CD8-positive, alpha-beta memory T cell (primary cell): ENCODE measurements at places on chromosomes 3 and 15.

DNA sequence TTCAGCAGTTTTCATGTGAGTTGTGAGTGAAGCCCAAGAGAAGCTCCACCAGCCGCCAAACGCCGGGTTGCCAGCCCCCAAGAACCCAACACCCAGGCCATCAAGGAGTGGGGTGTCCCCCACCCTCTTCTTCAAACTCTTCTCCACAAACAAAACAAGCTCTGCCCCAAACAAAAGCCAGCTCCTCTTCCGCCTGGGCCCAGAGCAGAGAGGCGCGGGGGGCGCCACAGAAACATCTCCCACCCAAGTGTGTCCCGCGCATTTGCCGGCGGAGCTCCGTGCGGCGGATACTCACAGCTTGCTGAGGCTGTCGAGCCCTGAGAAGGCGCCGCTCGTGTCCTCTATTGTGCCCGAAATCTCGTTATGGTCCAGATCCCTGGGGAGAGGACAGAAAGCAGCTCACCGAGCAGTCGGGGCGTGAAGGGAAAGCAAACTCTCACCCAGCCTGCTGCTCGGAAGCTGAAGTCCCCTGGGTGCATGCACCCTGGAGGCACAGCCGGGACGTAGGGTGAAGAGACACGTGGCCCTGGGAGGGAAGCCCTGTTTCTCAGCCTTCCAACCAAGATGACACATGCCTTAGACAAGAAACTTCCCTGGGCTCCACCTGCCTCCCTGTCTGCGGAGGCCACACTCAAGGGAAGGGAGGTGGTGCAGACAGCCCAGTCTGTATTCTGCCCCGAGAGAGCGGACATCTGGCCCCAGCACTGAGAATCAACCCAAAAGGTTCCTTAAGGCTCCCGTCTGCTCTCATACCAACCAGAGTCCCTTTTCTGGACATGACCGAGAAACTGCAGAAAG, 95.7 kb downstream of the LRIG1 start:
- DNase-seq = no peak

GRCh38 chr3:133695560-133696171, 33.9 kb upstream of the TOPBP1 start:
- no peak for DNase-seq

DNA sequence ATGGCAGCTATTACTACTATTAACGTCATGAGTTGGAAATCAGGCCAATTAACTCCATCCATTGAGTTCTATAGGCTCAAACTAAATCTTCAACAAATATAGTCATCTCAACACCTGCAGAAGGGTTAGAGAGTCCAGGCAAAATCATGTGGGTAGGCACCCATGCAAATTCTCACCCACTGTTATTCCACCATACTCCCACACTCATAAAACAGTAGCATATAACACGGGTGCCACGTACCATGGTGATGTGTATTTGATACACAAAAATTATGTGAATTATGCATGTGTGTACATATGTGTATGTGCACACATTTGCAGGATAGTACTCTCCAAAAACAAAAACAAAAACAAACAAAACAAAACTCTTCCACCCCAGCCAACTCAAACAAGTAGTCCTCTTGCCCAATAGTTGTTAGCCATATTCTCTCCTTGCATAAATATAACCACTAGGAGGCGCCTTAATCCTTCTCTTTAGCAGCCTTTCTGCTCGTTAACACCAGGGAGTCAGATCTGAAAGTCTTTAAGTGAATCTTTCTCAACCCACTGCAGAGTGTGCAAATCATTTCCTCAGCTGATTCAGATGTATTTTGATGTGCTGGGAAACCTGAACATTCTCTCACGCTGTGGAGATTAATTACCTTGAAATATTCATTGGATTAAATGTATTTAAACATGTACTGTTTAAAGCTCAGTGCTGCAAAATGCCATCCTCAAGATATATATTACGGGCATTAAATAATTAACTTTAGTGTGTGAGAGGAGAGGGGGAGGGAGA, 38.0 kb upstream of the COPB2 start:
- DNase-seq = peak; percentile 32

DNA sequence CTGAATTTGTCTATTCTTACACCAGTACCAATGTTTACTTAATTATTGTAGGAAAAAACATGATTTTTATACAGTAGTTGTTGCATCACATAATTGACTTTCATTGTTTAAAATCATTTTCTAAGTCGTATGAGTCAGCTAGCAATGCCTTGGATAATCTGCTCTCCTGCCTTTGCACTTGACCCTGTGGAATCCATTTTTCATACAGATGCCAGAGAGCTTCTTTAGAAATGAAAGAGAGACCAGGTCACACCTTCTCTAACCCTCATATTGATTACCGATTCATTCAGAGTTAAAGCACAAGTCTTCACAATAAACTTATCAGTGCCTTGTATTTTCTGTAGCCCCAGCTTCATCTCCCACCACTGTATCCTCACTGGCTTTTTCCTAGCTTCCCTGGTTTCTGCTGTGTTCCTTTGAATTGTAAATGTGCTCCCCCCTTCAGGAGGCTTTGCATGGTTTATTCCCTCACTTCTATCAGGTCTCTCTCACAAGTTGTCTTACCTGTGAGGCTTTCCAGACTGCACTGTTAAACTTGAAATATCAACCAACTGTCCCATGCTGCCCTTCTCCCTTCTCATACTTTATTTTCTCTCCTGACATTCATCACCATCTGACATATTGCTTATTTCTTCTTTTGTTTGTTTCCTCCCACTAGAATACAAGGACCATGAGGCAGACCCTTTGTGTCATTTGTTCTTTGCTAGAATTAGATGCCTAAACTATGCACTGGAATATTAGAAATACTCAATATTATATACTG, 662.0 kb upstream of the GBE1 start:
- no peak for DNase-seq

DNA sequence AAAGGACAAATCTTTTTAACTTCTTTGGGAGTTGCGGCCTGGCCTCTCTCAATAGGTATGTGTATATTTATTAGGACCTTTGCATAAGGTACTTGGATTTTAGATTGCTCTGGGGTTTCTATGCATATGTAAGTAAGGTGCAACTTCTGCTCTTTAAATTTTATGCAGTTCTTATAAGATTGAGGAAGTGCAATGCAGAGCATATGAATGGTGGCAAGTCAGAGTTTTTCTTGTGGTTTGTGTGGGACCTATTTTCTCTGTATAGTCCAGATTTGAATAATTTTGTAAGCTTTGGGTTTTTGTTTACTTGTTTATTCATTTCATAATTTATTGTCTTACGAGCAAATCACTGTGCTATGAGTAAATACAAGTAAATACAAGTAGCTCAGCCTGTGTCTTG, 101.5 kb downstream of the ATG7 start:
- DNase-seq = no peak

DNA sequence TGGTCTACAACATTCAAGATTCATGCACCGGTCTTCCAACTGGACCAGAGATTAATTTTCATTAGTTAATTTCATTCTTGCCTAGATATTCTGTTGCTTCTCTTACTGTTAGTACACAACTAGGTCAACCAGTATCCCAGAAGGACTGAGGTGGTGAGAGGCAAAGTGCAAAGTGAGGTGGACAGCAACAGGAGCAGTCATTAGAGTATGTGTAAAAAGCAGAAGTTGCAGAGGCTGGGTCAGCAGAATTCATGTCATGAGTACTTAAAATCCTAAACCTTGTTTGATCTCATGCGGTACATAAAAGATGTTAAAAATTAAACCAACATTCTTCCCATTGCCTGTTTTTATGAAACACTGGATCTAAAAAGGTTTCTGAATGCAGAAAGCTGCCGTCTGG, 46.7 kb downstream of the PARP14 start:
- DNase-seq = no peak

DNA sequence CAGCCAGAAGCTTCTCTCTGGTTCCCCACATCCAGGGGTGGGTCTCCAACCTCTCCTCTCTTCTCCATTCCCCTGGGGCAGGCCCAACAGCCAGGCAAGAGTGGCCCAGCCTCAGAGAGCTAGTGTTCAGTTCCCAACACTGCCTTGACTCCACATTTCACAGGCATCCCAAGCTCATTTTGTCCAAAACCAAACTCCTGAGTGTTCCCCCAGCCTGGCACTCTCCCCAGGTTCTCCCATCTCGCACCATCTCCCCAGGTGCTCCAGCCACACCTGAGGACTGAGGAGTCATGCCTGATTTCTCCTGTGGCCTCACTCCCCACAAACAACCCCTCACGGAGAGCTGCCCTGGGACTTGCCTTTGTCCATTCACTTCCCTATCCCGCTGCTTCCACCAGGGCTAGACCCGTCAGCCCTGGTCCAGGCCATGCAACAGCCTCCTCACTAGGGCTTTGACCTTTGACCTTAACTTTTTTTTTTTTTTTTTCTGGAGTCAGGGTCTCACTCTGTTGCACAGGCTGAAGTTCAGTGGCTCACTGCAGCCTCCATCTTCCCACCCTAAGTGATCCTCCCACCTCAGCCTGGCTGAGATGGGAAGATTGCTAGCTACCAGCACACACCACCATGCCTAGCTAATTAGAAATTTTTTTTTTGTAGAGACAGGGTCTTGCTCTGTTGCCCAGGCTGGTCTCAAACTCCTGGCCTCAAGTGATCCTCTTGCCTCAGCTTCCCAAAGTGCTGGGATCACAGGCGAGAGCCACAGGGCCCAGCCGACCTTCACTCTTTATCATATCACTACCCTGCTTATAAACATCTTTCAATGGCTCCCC, 3.9 kb upstream of the CSK start:
- DNase-seq = no peak

DNA sequence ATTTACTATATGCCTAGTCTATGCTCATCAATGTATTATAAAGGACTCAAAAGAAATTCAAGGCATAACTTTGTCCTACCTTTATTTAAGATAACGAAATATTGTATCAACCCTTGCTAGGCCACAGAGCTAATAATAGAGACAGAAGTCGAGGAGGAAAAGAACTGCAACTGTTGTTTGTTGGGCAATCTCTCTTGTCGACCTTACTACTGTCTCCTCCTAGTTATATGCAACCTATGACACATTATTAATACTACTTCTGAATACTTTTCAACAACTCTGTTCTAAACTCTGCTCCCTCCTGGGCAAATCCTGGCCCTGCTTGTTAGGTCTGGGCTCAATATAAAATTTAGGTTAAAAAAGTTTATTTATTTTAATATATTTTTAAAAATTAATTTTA, 24.6 kb downstream of the SPPL2A start:
- DNase-seq = no peak

GRCh38 chr3:32401126-32401525, 9.5 kb downstream of the CMTM7 start:
- DNase-seq = no peak

GRCh38 chr15:79023918-79024317, 66.7 kb downstream of the RASGRF1 start:
- DNase-seq = no peak

DNA sequence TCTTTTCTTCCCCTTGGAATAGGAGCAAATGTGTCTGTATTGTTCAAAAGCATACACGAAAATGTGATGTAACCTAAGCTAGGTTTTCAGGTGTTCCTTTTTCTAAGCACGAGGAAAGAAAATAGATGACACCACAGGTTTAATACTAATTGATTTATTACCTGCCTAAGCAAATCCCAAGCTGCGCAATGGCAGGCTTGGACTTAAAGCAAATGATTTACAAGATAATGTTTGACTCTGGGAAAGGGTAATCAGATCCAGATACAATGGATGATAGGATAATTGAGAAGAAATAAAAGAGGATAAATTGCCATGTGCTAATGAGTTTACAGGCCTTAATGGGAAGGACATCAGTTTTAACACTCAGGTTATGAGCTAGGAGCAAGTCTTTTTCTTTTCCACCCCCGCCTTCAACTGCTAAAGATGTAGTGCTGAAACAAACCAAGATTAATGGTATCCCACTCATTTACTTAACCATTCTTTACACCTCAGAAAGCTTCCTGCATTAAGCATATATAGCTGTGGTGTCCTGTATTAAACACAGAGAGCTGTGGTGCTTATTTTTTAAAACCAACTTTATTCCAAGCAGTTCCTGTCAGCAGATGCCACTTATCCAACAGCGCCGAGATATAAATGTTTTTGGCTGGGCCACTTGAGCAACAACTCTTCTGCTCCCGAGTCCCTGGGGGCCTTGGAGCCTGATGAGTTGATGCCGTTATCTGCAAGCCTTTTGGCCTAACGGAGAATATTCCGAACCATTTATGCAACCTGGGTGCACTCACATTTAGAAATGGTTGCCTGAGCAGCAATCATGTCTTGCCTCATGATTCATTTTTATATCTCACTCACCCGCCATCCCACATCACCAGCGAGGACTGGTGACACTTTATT, 205.5 kb downstream of the MECOM start:
- no peak for DNase-seq

DNA sequence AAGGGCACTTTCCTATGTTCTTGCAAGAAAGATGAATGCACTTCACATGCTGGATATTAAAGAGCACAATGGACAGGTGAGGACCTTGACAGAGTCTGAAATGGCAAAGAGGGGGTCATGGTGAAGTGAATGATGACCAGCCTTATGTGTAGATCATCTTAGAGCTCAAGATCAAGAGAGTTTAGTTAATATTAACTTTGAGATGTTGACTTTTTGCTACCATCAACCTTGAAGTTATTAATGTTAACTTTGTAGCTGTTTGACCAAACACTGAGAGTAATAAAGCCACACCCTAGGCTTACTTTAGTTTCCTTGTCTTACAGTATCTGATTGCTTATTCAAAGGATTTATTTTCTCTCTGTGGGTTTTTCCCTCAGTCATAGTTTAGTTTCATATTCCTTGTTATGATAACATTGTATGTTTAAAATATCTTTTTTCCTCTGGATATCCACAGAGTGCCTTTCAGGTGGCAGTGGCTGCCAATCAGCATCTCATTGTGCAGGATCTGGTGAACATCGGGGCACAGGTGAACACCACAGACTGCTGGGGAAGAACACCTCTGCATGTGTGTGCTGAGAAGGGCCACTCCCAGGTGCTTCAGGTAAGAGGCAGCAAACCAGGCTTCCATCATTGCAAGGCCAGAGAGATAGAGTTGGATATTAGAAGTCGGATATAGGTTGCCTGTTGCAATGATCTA, 5.4 kb downstream of the NFKBIZ start:
- no peak for DNase-seq

DNA sequence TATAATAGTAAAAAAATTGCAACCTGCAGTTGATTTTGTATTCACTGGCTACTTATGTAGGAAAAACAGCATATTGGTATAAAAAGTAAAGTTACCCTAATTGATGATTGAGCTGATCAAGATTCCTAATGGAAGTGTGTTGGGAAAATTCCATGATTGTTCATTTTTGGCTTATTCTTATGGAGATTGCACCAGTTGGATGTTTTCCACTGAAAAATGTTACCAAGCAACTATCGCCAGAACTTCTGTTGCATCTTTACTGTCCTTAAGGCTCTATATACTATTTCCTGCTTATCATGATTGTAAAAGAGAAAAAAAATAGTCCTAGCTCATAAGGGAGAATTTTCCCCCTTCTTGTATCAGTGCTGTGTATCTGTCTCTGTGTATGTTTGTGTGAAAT, 48.6 kb downstream of the SLC25A26 start:
- no peak for DNase-seq
